ENCODE measurements at places on chromosomes 3 and 15.

DNA sequence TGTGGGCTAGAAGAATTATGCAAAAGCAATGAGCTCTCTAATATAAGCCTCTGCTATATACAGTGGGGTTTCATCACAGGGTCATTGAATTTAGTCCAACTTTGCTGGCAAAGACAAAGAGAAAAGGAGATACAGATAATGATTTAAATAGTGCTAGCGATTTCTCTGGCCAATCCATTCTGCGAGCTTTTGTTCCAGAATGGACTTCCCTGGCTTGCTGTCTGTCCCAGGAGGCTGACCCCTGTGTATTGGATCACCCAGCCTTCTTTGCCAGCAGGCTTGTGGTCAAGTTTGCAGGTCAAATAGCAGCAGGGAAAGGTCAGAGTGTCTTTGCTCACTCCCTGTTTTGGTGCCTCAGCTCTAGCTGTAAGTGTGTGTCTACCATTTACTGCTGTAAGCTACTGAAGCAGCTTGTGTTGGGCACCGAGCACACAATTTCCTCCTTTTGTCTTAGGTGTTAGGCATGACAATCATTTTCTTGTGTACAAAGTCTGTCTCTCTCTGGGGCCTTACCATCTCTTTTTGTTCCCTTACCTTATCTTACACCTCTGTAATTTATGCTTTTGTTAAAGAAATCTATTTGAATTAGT lies 55.7 kb downstream of the UNC13C start:
- DNase-seq = no peak

- no peak for DNase-seq
These were observed 63.7 kb upstream of the DAZL start for GRCh38 chr3:16668776-16669545.

DNA sequence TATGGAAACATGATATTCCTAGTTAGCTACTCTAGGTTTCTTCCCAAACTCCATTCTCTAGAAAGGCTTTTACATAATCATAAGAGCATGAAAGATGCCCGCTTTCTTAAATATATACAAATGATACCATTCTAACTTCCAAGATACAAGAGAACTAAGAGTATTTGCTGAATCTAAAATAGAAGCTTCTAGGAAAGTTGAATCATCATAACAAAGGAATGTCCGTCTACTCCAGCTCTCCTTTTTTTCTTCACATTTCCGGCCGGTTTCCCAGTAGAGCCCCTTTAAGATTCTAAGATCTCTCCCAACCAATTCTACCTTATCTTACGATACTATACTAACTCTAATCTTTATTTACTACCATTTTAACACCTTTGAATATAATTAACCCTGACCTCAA lies 60.1 kb downstream of the RAD18 start:
- DNase-seq = no peak

- no peak for DNase-seq
These were observed 660.7 kb upstream of the CFAP20DC start for GRCh38 chr3:59710554-59710953.

DNA sequence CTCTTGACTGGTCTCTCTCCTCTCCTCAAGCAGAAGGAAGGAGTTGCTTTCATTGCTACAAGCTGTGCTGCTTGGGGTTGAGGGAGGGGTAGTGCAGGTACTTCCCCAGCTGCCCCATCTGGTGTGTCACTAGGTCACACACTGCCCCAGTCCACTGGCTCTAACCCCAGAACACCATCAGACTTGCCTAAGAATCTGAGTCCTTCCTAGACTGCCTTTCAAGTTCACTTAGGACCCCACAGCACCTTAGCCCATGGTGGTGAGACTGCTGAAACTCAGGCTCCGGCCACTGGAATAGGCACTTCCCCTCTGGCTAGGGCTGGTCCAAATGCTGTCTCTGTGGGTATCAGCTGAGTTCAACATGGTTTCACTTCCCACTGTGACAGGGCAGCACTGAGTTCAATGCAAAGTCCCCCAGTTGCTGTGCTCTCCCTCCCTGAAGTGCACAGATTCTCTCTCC lies 279.7 kb upstream of the GOLGA6L4 start:
- DNase-seq = no peak

GRCh38 chr3:66822186-66823008 lies 175.7 kb upstream of the KBTBD8 start:
- peak; percentile 74 for DNase-seq

GRCh38 chr3:134449277-134449676 lies 36.5 kb downstream of the ANAPC13 start:
- DNase-seq = no peak

DNA sequence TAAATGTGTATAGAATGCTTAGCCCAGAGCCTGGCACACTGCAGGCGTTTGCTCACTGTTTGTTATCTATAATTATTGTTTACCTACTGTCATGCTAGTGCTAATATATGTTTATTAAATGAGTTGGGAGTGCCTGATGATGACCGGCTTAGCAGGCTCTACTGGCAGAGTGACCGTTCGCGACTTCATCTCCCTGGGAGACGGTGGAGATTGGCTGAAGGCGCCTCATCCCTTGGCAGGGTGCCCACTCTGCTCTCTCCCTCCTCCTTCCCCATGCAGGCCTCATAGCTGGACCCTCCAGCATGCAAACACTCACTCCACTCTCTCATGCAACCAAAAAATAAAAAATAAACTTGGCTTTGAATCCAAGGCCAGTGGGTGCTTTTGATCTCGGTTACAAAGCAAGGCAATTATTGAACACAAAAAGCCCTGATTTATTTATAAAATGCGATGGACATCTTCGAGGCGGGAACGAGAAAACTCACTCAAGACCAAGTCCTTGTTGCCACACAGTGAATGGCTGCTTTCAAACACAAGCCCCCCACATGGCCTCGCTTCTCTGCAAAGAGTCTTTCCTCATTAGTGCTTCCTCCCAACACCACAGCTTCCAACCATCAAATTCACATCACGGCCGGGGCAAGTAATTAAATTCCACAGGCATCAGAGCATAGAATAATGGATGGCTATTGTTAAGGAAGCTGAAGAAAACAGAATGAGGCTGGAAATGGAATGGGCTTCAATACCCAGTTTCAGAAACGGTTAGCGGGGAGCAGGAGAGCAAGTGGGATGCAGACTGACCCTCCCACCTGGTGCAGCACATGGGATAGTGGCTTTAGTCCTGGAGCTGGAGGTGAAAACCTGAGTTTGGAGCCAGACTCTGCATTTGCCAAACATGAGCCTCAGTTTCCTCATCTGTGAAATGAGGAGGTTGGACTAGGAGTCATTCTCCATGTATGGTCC lies 135.7 kb upstream of the RAD18 start:
- DNase-seq = no peak

GRCh38 chr3:45742461-45743089 lies 53.4 kb downstream of the SACM1L start:
- no peak for DNase-seq

DNA sequence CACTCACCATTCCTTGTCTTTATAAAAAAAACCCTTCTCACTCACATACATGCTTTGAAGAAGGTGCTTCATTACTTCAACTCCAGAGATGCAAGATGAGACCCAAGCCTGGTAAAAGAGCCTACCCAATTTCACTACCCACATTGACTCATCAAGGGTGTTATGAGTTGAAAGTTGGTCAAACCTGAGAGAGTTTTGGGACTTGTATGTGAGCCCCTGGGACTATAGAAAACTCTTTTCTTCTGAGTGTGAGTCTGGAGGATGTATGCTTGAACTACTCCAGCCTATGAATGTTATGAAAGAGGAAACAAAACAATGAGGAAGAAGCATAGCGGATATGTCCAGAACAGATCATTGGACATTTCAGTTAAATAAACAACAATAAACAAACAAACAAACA lies 106.5 kb upstream of the SATB1 start:
- peak; percentile 61 for DNase-seq

GRCh38 chr3:72530426-72530825 lies 317.8 kb downstream of the SHQ1 start:
- DNase-seq = no peak

DNA sequence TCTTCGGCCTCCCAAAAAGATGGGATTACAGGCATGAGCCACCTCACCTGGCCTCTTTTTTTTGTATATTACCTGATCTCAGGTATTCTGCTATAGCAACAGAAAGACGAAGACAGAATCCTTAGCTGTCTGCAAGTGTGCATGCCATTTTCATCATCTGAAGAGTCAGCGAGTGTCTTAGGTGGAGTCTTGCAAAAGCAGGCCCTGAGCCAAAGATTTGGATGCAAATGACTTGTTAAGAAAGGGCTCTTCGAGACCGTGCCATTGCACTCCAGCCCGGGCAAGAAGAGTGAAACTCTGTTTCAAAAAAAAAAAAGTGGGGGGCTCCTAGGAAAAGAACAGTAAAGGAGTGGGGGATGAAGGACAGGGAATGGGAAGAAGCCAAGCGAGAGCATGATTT lies 10.2 kb upstream of the TRIM69 start:
- peak; percentile 40 for DNase-seq

- DNase-seq = no peak
These were observed 1.5 kb downstream of the ABTB1 start for GRCh38 chr3:127674101-127674721.

- DNase-seq = peak; percentile 31
These were observed 94.4 kb downstream of the DNASE1L3 start for GRCh38 chr3:58116161-58116955.

DNA sequence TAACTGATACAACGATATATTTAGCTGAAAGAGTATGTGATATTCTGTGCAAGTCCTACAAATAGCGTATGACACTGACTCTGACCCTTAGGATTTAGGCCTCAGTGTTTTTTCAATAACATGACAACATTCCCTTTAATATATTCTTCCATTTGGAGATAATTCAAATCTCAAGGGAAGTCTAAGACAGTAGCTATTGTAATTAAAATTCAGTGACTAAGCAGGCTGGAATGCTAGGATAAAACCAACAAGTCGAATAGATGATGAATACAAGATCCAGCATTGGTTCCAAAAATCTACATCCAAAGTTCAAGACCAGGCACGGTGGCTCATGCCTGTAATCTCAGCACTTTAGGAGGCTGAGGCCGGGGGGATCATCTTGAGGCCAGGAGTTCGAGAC lies 56.2 kb downstream of the QTRT2 start:
- no peak for DNase-seq

GRCh38 chr15:66288551-66289185 lies 4.7 kb upstream of the DIS3L start:
- DNase-seq = no peak

DNA sequence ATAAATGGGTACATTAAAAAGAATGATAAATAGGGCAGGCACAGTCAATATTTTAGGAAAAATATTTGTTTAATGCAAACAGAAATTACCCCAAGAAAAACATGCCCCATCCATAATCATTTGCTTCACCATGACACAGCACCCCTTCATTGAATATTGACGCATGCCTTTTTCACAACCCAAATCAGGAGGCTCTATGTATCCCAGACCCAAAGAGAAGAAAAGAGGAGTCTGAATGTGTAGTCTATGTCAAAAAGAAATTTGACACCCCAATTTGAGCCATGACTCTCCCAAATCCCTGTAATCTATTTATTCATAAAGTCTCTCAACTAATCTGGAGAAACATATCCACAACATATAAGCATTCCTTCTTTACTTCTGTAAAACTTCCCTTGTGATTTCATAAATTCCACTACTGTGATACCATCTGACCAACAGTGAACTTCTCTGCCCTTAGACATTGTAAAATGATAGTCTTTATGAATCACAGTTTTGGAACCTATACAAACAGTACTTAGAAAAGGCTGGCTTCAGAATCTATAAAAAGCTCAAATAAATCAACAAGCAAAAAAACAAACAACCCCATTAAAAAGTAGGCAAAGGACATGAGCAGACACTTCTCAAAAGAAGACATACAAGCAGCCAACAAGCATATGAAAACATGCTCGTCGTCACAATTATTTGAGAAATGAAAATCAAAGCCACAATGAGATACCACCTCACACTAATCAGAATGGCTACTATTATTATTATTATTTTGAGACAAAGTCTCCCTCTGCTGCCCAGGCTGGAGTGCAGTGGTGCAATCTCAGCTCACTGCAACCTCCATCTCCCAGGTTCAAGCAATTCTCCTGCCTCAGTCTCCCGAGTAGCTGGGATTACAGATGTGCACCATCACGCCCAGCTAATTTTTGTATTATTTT lies 53.4 kb upstream of the XRN1 start:
- no peak for DNase-seq

DNA sequence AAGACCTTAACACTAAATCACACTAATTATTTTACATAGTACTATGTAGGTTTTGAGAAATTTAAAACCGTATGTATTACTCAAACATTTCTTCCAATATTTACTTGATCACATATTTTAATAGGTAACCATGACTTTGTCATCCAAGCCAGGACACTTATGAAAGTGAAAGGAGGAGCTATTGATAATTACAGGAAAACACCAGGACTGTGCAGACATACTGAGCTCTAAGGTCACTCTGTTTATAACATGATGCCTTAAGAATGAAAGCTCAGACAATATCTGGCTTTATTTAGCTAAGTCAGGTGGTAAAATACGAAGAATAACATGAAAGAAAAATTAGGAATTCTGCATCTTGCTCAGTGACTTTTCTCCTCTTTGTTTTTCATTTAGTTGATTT lies 216.0 kb upstream of the NANOGP8 start:
- no peak for DNase-seq

DNA sequence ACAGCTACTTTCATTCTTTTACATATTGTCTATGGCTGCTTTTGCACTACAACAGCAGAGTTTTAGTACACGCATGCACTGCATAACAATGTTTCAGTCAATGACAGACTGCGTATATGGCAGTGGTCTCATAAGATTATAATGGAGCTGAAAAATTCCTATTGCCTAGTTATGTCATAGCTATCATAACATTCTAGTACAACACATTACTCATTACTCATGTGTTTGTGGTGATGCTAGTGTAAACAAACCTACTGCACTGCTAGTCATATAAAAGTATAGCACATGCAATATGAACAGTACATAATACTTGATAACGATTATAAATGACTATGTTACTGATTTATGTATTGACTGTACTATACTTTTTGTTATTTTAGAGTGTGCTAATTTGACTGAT lies 47.9 kb downstream of the QTRT2 start:
- DNase-seq = no peak

- no peak for DNase-seq
These were observed 27.8 kb upstream of the C15orf40 start for GRCh38 chr15:83039206-83039605.

DNA sequence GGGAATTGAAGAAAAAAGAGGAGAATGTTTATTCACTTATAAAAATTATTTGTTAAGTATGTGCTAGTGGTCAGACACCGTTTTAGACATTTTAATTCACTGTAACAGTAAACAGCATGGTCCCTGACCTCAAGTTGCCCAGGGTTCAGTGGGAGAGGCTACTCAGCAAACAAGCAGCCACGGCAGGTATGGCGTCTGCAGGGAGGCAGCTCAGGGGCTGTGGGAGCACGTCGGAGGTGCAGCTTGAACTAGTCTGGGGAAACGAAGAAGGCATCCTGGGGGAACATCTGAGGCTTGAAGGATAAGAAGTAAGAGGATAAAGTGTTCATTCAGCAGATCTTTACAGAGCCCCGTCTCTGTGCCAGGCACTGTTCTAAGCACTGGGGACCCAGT lies 66.0 kb downstream of the CRTC3 start:
- DNase-seq = no peak
